ENCODE measurements at places on chromosomes 7 and 10.

DNA sequence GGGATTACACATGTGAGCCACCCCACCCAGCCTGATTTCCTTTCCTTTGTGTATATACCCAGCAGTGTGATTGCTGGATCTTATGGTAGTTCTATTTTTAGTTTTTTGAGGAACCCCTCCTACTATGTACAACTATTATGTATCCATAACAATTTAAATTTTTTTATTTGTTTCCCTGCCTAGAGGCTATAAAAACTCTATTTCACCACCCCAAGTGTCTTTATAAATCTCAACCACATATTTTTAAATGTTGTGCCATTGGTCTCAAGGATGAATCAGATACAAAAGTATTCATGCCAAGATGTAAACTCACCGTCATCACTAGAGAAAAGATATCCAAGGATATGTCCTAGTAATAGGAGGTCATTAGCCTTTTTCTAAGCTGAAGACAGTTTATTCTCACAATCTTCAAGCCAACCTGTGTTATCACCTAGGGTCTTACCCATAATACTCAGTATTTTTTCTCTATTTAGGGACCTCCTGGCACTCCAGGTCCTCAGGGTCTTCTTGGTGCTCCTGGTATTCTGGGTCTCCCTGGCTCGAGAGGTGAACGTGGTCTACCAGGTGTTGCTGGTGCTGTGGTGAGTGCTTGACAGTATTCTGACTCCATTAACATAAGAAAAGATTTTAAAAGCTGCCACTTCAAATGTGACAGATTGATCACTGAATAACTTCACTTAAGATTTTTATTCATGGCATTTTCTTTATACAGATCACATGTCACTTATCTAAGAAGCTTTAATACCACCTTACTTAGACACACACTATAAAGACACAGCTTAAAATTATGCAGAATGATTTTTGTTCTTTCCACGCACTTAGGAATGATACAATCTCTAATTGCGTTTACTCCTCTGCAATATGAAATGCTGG lies 29.4 kb downstream of the COL1A2 start:
- DNase-seq, result no peak

- DNase-seq, result no peak
Observed at GRCh38 chr7:90668992-90669391, 72.9 kb downstream of the CDK14 start.

DNA sequence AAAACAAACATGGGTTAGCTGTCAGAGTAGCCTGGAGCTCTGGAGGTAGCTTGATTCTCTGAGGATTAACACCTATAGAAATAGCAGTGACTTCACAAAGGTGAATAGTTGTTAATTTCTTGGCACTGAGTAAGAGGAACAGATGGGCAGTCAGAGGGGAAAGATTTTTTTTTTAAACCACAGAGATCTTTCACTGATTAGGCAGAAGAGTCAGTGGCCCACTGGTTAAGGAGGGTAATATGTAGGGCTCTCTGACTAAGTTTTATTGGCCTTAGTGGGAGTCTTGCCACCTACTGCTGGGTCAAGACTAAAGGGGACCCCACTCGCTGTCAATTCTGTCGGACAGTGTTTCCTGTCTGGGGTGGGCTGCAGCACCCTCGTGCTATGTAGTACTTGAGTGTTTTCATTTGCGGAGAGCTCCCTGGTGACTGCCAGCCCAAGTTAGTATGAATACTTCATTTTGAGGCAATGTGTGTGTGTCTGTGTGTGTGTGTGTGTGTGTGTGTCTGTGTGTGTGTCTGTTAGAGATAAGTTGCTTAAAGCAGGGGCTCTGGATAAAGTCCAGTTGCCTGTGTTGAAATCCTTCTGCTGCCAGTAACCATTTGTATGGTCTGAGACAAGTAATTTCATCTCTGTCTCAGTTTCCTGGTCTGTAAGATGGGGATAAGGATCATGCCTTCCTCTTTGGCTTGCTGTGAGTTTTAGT lies 145.2 kb downstream of the ARID5B start:
- no peak for DNase-seq

DNA sequence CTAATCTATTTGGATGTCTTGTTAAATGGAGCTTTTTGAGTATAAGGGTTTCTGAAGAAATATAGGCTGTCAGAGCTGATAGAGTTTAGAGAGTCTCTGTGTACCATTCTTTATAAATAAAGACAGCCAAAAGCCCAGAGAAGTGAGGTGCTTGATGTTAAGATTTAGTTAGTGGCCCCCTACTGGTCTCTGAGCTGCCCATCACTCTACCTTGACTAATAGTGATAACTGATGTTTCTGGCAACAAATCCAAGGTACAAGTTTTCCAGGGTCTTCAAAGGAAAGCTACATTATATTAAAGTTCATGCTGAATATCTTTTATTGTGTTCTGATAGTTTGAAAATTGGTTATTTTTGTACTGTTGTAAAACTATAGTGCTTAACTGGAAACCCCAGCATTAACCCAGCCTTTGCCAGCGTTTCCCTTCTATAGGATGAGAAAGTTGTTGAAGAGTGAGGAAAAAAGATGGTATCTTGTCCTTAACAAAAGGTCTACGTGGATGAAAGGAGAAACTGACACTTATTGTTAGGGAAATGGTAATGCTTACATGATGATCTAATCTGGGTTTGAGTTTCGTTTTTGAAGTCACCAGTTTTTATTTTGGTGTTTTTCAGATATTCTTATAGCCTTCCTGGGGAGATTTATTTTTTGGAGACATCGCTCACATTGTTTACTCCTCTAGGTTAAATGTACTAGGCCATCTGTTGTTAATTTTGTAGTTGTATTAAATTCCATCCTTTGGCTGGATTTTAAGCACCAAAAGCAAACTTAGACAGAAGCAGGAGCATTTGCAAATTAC lies 79.0 kb downstream of the AUTS2 start:
- no peak for DNase-seq

DNA sequence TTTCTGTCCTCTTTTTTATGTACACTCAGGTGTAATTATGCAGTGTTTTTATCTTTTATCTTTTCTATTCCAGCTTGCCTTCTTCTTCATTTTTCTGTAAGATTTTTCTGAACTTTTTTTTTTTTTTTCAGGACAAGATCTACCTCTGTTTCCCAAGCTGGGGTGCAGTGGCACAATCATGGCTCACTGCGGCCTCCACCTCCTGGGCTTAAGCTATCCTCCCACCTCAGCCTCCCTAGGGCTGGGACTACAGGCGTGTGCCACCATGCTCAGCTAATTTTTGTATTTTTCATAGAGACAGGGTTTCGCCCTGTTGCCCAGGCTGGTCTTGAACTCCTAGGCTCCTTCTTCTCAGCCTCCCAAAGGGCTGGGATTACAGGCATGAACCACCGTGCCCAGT lies 6.3 kb upstream of the CALD1 start:
- no peak for DNase-seq

DNA sequence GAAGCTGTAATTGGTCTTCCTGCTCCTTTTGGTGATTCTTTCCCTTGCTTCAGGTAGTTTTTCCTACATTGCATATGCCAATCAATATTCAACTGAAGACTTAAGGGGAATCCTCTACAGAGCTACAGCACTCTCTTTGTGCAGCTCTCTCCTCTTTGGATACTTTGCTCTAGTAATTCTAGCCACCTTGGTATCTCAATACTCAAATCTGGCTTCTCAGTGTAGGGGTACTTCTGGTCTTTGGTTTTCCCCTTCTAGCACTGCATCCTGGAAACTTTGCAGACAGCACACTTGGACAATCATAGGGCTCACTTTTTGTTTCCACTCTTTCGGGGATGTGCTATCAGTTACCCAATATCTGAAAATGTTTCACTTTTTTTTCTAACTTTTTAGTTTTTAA lies 9.9 kb downstream of the PHTF2 start:
- DNase-seq, result no peak

- DNase-seq, result no peak
Observed at GRCh38 chr10:14060320-14061070, 270.2 kb downstream of the FRMD4A start.

GRCh38 chr7:116483271-116483942 lies 16.1 kb upstream of the CAV2 start:
- DNase-seq, result no peak

DNA sequence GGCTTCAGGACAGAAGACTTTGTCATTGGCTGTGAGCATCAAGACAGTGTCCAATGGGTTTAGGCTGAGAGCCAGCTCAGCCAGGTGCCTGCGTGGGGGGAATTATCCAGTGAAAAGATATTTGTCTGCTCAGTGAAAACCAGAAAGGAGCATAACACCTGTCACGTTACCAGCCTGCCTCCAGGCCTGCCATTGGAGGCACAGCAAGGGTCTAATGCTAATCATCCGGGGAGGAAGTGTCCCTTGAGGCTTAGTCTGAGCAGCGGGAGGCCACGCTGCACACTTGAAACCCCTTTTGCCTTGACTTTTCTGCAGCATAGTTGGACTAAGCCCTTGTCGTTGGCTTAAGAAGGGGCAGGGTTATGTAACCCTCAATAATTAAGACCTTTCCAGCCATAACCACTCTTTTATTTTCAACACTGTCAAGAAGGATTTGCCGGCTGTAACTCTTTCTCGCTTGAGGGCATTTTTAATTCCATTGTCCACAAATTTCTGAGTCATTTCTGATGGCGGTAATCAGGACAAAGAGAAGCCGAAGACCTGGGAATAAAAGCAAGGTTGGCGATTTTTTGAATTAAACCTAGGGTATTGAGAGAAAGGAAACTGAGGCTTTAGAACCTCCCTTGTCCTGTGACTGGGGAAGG lies 639.6 kb upstream of the FOXK1 start:
- no peak for DNase-seq

- DNase-seq, result no peak
Observed at GRCh38 chr7:49333180-49333881, 409.0 kb downstream of the CDC14C start.

DNA sequence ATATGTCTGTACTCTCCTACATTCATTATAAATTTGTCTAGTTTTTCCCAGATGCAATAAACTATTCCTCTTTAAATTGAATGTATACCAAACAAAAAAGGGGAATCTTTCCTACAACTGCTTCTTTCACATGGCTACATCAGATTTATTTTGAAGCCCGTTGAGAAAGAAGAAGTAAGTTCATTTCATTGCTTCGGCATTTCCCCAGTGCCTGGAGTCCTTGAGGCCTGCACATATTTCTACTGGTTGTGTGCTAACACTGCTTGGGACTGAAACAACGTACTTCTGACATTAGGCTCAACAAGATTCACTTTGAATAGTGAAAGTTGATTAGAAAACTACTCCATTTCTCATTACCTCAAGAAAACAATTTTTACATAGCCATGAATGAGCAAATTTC lies 201.7 kb downstream of the PHF14 start:
- no peak for DNase-seq

- no peak for DNase-seq
Observed at GRCh38 chr10:23695825-23696420, 257.0 kb downstream of the OTUD1 start.

- no peak for DNase-seq
Observed at GRCh38 chr10:21516242-21517131, 9.0 kb downstream of the SKIDA1 start.

GRCh38 chr7:102988631-102989560 lies 76.1 kb downstream of the LRRC17 start:
- DNase-seq, result no peak

- no peak for DNase-seq
Observed at GRCh38 chr7:15687546-15688278, 1.2 kb upstream of the MEOX2 start.

DNA sequence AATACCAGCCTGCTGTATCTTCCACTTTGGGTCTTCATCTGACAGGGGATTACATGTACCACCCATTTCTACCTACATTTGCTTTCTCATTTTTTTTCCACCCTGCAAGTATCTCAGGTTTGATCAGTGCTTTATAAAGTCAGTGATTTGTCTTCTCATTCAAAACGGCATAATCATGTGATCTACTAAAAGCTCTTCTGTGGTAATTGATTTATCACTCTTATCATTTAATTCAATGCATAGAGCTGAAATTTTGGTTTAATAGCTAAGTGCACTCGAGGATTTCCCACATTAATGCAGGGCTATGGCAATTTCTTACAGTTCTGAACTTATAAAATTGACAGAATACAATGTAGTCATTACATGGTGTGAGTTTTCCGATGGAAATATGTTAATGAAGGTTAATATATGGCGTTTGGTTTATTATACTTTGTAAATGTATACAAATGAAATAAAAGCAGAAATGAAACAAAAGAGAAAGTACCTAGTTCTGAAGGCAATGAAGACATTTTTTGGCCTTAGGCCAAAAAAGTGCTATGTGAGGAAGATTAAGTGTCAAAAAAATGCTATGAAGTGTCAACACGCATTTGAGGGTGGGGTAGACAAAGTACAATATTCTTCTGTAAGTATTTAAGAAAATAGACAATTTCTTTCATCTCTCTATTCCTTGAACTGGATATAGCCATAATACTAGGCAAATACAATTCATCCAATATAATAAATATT lies 457.3 kb downstream of the ETV1 start:
- no peak for DNase-seq

- no peak for DNase-seq
Observed at GRCh38 chr10:70666960-70667798, 5.1 kb upstream of the ADAMTS14 start.

- no peak for DNase-seq
Observed at GRCh38 chr7:29853789-29854188, 47.5 kb downstream of the WIPF3 start.

- no peak for DNase-seq
Observed at GRCh38 chr10:50326172-50326555, 74.8 kb upstream of the ASAH2 start.

DNA sequence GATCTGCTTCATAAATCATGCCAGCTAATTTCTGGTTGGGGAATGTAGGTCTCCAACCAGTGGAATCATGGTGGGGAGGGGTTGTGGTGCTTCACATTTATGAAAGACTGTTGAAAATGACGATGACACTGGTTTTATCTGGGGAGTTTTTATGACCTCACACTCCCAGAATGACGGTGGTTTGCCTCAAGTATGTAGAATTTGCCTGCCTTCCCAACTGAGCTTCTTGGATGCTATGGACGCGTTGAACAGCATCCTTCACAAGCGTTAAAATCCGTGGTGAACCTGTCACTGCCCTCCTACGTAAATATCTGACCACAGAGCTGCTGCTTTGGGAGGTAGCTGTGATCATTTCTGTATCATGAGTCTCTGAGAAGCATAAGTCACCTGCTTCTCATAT lies 3.3 kb downstream of the INSYN2A start:
- no peak for DNase-seq

- no peak for DNase-seq
Observed at GRCh38 chr7:69426705-69427104, 171.6 kb upstream of the AUTS2 start.

GRCh38 chr7:131354390-131354789 lies 26.7 kb downstream of the MKLN1 start:
- no peak for DNase-seq

DNA sequence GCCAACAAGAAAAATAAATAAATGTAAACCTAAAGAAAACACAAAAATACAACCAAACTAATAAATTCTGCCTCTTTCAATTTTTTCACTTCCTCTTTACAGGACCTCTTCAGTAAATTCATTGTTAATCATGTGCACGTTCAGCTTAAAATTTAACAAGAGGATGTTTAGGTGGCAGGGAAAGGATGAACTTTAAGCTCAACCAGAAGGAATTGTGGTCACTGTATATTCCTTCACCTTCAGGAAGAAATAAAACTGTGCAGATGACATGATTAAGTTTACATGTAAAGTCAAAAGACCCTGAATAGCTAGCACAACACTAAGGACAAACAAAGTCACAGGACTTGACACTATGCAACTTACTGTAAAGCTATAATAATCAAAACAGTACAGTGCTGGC lies 33.0 kb downstream of the KIF5B start:
- no peak for DNase-seq

- no peak for DNase-seq
Observed at GRCh38 chr7:29372351-29373090, 177.9 kb downstream of the CHN2 start.

GRCh38 chr10:132167041-132167674 lies 19.6 kb upstream of the DPYSL4 start:
- no peak for DNase-seq

- DNase-seq, result no peak
Observed at GRCh38 chr7:104048055-104048454, 58.6 kb upstream of the RELN start.

All from activated CD4-positive, alpha-beta T cell treated with anti-CD3 and anti-CD28 coated beads for 24 hours (primary cell).